ENCODE measurements at places on chromosomes 4 and X.

DNA sequence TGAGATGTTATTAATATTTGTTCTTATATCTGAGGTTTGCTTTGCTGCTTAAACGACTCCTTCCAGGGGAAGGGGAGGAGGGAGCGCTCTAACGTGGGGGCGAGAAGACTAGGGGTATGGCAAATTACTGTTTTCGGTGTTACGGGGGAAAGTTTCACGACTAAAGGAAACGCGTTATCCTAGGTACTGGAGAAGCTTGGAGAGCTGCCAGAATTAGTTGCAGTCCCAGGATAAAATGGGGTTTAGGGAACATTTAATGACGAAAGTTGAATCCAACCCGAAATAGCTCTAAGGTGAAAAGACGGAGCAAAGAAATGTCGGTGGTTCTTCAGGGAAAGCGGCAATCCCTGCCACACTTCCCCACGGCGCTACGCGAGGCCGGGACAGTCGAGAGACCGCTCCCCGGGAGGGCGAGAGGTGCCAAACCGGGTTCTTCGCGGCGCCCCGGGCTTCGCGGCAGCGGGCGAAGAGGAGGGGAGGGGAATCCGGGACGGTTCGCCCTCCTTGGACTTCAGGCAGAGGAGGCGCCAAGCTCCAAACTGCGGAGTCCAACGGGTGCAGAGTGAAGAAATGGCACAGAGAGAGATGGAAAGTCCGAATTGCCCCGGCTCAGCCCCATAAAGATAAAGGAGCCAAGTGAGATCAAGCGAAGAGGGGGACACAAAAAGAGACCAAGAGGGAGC lies 724 bp downstream of the THOC2 start:
- DNase-seq, result no peak

GRCh38 chr4:32427566-32427965 lies 1707.4 kb downstream of the PCDH7 start:
- no peak for DNase-seq

GRCh38 chrX:121036951-121037350 lies 10.5 kb upstream of the GLUD2 start:
- no peak for DNase-seq

GRCh38 chr4:155506745-155507144 lies 130.0 kb upstream of the MAP9 start:
- no peak for DNase-seq

DNA sequence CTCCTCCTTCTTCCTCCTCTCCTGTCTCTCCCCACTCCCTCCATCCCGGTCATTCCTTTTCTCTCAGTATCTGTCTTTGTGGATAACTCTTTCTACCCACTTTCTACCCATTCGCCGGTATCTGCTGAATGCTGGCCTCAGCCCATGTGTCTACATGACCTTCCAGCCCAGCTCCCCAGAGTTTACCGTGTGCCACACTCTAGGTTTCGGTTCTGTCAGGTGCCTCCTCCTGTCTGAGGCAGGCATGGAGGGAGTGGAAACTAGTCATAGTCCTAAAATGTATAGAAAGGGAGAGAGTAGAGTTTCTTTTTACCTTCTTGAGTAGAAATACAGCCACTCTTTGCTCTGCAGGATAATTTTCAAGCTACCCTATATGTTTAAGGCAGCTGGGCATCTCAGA lies 33.5 kb upstream of the SCRG1 start:
- DNase-seq, result no peak

- DNase-seq, result no peak
Observed at GRCh38 chr4:89072921-89073320, 15.9 kb upstream of the FAM13A start.

GRCh38 chrX:3094261-3094660 lies 53.0 kb downstream of the ARSF start:
- no peak for DNase-seq

GRCh38 chr4:54548098-54548620 lies 109.6 kb upstream of the KIT start:
- DNase-seq, result no peak

GRCh38 chr4:26899991-26900390 lies 39.4 kb downstream of the STIM2 start:
- DNase-seq, result no peak

DNA sequence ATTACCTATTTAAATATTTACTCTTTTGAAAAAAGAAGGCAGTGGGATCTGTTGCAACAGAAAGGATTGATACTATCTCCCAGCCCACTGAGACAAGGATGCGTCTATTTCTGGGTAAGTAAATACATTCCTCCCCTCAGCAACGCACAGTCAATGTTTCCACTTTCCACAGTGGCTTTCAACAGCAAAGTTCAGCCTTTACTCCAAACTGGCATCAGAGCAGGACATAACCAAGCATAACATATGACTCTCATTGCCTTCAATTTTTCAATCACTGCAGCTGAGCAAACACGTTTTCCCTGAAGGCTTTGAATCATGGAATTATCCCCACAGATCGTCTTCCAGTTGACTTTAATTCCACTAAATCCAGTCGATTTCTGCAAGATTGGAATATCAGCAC lies 160.3 kb upstream of the FRG1 start:
- DNase-seq, result no peak

DNA sequence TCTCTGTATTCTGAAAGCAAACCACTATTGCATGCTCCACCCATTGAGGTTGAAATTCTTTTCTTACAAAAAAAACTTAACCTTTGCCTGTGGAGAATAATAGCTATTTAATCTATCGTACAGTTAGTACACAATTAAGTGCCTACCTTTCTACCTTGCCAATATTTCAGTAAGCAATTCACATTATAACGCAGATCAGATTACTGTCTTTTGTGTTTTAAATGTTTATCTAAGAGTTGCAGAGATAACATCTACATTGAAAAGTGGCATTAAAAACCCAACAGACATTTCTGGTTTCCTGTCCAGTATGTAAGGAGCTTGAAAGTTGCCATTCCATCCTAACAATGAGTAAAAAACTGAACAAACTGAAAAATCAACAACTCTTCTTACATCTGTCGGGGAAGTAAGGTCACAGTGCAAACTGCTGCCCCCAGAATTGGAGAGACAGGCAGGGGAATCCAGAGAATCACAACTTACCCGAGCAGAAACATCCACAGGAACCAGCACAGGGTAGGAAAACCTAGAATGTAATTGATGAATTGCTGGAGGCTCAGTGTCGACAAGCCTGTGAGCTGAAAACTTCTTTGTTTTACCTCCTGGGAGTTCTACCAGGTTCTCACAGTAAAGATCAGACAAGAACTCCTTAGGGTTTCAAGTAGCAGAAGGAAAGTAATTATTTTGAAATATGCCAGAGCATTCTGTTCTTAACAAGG lies 27.3 kb upstream of the ACSL4 start:
- no peak for DNase-seq
